Activated CD4-positive, alpha-beta T cell treated with anti-CD3 and anti-CD28 coated beads, Interleukin-2, amount 50 U/mL, for 24 hours (primary cell): ENCODE measurements at places on chromosomes 5 and 9.

DNA sequence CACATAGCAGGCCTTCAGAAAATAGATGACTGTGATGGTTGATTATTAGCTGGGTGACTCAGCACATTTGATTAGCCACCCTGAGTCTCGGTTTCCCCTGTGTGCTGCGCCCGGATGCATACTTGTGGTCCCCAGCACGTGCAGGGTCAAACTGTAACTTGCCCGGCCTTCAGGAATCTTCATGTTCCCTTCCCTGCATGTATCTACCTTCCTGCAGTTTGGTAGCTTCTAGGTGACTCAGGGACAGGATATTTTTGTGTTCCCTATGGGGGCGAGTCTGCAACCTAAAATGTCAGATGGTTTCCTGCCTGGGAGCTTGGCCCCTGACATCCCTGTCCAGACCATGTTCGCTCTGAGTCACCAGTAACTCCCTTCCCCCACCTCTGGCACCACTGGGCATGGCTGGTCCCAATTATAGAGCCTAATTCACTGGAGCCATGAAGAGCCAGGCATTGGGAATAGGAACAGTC, 13.2 kb downstream of the PTGS1 start:
- no peak for DNase-seq

GRCh38 chr5:14687023-14687665, 22.6 kb downstream of the OTULIN start:
- DNase-seq: no peak

DNA sequence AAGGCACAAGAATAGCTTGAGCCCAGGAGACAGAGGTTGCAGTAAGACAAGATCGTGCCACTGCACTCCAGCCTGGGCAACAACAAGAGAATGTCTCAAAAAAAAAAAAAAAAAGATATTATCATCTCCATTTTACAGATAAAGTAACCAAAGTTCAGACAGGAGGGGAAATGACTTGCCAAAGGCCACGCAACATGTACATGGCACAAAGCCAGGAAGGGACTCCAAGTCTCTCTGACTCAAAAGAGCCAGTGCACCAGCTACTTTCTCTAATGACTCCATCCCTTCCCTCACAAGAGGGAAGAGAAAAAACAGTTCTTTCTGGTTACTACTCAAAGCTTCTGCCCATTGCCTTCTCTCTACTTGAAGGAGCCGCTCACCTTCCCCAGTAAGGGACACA, 34.1 kb downstream of the SIL1 start:
- DNase-seq: no peak

DNA sequence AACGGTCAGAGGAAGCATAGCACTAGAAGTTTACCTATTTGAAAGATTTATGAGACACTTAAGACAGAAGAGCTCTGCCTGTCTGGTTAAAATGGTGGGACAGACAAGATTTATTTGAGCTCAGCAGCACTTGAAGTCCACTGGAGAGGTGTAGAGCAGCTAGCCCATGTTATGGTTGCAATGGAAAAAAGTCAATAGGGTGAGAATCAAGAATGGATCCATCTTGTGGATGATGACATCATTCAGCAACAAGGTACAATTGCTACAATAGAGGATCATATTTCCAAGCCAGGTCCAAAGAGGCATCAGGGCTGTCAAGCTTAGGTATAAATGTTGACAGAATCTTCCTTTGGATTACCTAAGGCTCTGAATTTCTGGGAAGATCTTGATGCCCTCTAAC, 21.1 kb upstream of the ZNF131 start:
- DNase-seq: no peak

DNA sequence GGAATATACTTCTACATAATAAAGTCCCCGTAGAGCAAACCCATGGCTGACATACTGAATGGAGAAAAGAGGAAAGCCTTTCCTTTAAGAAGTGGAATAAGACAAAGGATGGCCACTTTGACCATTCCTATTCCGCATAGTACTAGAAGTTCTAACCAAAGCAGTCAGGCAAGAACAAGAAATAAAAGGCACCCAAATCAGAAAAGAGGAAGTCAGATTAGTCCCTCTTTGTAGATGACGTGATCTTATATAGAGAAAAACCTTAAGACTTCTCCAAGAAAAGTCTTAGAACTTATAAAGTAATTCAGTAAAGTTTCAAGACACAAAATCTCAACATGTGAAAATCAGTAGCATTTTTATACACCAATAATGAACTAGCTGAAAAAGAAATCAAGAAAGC, 133.9 kb downstream of the GIN1 start:
- DNase-seq: no peak

- no peak for DNase-seq
These were observed 231.8 kb downstream of the DRD1 start for GRCh38 chr5:175211956-175212756.

DNA sequence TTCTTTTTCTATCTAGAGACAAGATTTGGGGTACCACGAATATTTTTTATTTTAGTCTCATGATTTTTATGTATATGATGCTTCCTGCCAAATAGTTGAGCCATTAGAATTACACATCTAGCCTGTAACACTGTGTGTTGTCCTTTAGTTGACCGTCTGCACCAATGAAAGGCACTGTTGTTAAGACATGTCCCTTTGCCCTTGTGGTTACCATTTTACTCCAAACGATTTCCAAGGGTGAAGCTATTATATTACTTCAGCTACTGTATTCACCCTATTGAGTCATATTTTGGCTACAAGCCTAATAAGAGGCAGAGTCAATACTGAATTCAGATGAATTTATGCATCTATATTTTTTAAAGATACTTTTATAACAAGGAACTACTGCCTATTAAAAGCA, 207.6 kb downstream of the CETN3 start:
- no peak for DNase-seq

DNA sequence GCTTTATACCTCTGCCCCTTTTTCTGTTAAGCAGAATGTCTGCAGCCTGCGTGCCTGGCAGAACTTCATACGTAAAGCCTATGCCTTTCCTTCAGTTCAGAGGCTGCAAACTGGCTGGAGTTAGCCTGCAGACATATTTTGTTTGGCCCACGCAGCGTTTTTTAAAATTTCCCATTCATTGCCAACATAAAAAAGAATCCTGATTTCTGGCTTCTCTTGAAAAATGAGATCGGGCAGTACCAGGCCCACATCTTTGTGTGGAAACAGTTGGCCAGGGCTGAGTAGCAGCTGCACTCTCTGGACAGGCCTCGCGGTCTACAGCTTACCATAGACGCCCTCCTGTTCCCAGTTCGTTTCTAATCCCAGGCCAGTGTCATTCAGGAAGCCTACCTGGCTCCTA, 104.4 kb downstream of the SMARCA2 start:
- DNase-seq: no peak

DNA sequence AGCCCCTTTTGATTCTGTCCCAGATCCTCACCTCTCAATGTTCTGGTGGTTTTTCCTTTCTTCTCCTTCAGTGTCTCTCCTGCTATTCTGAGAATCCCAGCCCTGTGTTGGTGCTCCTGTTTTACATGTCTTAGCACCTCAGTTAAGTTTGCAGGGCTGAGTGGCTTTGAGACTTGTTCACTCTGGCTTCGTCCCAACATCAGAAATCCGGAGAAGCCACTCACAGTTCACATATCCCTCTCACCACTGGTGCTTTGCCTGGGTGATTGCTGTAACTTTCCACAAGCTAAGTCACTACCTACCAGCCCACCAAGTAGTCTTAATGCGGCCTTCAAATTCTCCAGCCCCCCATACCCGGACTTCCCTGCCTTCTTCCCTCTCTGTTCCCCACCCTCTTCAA, 40.2 kb downstream of the CYFIP2 start:
- DNase-seq: no peak

DNA sequence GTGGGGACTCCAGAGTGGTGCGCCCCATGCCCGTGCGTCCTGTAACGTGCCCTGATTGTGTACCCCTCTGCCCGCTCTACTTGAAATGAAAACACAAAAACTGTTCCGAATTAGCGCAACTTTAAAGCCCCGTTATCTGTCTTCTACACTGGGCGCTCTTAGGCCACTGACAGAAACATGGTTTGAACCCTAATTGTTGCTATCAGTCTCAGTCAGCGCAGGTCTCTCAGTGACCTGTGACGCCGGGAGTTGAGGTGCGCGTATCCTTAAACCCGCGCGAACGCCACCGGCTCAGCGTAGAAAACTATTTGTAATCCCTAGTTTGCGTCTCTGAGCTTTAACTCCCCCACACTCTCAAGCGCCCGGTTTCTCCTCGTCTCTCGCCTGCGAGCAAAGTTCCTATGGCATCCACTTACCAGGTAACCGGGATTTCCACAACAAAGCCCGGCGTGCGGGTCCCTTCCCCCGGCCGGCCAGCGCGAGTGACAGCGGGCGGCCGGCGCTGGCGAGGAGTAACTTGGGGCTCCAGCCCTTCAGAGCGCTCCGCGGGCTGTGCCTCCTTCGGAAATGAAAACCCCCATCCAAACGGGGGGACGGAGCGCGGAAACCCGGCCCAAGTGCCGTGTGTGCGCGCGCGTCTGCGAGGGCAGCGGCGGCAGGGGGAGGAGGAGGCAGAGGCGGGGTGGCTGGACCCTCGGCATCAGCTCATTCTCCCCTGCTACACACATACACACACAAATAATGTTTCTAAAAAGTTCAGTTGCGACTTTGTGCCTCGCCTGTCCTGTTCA, 668 bp downstream of the GLIS3 start:
- DNase-seq: no peak

DNA sequence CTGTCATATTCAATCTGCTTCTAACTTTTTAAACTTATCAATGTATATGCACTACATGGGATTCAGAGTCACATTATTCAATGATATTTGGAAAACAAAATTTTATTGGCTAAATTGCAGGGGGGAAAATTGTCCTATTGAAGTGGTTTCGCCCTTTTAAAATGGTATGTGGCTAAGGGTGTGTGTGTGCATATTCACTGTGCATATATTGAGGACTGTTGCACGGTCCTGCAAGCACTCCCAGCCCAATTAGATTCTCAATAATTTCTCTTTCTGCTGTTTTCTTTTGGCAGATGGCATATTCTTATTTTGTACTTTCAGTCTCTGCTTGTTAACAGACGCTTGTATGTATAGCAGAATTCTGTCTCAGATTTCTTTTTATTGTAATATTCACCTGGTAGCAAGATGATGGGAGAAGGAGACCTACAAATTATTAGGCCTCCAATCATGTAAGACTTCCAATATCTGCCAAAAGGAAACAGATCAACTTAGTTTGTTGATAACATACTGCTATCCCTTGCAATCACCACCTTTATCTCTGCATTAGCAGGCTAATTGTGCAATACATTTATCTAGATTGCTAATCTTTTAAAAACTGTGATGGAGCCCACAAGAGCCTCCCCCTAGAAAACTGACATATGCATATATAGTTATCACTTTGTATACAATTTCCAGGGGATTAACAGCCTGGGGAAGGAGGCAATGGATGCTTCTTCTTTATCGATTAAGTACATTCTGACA, 411.5 kb downstream of the PLK2 start:
- DNase-seq: no peak

- DNase-seq: no peak
These were observed 2.0 kb downstream of the CTNNA1 start for GRCh38 chr5:138755084-138755748.

GRCh38 chr9:89592213-89592815, 12.5 kb upstream of the GADD45G start:
- no peak for DNase-seq

DNA sequence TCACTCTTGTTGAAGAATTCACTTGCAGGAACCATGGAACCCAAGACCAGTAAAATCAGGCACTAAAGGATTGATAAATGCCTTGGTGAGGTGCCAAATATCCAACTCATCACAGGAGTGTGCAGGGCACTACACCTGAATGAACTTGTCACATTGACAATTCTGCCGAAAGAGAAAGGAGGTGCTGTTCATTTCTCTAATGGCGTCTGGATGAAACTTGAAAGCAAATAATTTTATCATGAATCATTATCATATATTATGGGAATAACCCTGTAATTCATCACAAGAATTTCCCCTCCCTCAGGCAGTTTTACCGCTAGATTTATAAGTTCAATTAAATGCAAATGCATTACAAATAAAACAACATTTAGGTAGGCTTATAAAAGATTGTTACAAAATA, 360.0 kb downstream of the GLIS3 start:
- no peak for DNase-seq

DNA sequence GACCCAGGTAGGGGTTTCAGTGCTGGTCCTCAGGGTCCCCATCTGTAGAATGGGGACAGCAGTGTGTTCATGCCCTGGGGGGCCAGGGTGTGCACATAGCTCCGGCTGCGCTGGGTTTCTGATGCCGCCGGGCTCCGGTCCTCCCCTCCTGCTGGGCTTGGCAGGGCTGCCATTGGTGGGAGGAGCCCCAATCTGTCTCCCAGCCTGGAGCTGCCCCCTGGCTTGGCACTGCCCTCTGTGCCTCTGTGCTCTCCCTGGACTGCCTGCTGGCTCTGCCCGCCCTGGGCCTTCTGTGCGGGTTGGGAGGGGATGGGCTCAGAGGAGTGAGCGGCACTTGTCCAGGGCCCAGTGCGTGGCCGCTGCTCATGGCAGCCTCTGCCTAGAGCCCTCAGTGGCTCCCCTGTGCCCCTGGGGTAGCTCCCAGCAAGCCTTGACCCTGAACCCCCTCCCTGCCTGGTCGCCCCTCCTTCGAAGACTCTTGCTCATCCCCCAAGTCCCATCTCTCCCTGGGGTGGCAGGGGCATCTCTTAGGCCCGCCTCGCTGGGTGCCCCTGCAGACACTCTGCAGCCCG, 35.7 kb downstream of the RXRA start:
- no peak for DNase-seq

GRCh38 chr9:74001382-74001781, 495.8 kb upstream of the RORB start:
- DNase-seq: no peak

GRCh38 chr9:124040186-124040931, 28.8 kb downstream of the LHX2 start:
- no peak for DNase-seq

DNA sequence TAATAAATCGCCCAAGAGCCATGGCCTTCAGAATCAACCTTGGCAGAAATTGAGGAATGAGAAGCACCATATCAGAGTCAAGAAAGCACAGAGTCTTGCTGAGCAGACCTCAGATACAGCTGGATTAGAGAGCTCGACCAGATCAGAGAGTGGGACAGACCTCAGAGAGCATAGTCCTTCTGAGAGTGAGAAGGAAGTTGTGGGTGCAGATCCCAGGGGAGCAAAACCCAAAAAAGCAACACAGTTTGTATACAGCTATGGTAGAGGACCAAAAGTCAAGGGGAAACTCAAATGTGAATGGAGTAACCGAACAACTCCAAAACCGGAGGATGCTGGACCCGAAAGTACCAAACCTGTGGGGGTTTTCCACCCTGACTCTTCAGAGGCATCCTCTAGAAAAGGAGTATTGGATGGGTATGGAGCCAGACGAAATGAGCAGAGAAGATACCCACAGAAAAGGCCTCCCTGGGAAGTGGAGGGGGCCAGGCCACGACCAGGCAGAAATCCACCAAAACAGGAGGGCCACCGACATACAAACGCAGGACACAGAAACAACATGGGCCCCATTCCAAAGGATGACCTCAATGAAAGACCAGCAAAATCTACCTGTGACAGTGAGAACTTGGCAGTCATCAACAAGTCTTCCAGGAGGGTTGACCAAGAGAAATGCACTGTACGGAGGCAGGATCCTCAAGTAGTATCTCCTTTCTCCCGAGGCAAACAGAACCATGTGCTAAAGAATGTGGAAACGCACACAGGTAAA, 4.5 kb downstream of the NFX1 start:
- no peak for DNase-seq
